Esophagus squamous epithelium (tissue), 5 donors: ENCODE measurements at places on chromosomes 4 and X.

DNA sequence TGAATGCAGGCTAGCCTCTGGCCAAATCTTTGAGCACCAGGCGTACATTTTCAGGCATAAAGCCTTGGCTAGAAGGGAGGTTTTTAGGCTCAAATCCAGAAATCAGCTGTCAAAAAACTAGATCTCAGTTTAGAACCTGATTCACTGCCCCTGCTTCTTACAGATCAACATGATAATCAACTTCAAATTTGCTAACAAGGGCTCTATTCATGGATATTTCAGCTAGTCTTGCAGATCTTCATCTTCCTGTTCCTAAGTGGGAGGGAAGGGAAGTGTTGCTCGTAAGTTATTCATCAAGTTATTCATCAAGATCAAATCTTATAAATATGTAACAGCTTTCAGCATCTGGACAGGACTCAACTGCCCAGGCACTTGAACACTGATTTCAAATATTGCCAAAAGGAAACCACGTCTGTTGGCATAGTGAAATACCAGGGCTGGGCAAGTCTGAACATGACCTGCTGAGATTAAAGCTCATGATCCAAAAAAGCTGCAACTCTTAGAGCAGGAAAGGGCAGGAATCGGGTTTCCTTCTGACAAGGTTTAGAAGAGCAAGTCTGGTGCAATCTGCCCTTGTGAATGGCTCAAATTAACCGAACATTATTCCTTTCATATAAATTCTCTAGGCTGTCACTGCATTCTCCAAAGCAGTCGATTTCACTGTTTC is 200.3 kb downstream of the PDGFC start:
- no peak for DNase-seq

DNA sequence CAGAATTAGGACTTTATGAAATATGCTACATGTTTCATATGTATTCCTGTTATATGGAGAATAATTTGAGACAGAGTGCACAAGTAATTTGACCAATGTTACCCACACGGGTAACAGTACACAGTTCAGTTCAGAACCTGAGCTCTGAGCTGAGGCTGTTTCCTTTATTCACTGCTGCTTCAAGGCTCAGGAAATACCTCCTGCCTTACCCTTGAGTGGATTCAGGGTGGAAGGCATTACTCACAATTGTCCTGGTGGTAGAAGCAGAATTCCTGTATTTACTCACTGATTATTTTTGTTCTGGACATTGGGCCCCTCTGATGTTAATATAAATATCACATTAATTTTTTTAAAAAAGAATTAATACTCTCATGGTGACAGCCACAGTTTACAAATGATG is 73.5 kb upstream of the CAMK2D start:
- DNase-seq, result no peak

DNA sequence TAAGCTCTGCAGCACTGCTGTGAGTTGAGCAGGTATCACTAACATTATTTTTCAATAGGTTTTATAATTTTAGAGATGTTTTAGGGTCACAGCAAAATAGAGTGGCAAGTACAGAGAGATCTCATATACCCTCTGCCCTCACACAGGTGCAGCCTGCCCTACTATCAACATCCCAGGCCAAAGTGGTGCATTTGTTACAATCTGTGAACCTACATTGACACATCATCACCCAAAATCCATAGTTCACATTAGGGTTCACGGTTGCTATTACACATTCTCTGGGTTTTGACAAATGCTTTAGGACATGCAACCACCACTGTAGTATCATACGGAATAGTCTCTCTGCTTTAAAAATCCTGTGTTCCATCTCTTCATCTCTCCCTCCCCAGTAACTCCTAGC is 173.1 kb downstream of the DHX15 start:
- DNase-seq, result no peak

DNA sequence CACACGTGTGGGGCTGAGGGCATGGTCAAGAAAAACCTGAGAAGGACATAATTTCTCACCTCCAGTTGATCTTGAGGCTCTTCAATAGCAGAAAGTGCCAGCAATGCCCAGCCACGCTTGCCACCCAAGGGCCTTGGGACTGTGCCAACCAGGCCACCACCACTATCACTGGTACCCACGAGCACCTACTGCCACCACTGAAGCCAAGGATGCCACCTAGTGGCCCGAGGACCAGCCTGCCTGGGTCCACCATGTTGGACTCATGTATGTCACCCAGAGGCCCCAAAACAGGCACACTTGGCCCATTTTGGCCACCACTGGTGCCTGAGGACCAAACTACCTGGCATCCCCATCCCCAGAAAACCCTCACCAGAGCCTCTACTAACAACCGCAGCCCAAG is 191.8 kb downstream of the ADAM29 start:
- no peak for DNase-seq

GRCh38 chrX:107360788-107361360 is 88.6 kb upstream of the FRMPD3 start:
- no peak for DNase-seq

- no peak for DNase-seq
These were observed 144.4 kb downstream of the ZNF674 start for GRCh38 chrX:46400530-46401443.

GRCh38 chr4:154707877-154708276 is 35.9 kb upstream of the LRAT start:
- no peak for DNase-seq

GRCh38 chrX:16664626-16665025 is 14.7 kb downstream of the S100G start:
- DNase-seq, result no peak

- no peak for DNase-seq
These were observed 11.9 kb downstream of the AR start for GRCh38 chrX:67555578-67556203.
